ENCODE measurements at places on chromosomes 2 and 18.

DNA sequence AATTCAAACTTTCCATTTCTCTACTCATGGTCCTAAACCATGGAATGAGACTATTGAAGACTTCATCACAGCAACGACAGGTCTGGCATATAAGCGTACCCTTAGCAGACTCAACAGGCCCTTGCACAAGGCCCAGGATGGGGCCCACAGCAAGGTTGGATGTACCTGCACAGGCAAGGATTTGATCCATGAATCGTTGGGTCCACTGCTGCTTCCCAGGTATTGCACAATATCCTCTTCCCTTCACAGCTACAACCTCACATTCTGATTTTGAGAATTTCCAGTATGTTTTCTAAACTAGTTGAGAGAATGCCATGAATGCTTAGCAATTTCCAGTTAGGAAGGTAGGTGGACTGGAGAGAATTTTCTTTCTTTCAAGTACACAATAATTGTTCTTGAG lies 515.8 kb downstream of the SUCLG1 start:
- no peak for DNase-seq

DNA sequence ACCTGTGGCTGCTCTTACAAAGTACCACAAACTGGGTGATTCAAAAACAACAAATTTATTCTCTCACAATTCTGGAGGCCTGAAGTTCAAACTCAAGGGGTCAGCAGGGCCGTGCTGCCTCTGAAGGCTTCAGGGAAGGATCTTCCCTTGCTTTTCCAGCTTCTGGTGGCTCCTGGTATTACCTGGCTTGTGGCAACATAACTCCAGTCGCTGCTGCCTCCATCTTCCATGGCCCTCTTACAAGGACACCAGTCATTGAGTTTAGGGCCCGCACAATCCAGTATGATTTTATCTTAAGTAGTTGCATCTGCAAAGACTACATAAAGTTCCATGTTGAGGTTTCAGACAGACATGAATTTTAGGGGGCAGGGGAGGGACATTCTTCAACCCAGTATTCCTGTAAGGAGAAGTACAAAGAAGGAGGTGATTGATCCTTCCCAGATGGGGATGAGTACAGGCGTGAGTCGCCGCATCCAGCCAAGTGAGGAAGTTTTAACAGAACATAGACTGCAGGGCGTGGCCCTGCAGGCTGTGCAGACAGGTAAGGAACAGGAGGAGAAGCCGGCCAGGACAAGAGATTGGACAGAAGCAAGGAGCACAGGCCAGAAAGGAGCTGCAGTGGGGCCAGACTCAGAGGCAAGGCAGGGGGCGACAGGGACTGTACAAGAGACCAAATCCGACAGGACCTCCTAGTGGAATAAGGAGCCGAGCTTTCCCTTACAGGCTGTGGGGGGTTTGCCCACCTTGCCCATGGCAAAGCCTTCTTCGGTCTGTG lies 44.4 kb upstream of the BZW1 start:
- DNase-seq: no peak

DNA sequence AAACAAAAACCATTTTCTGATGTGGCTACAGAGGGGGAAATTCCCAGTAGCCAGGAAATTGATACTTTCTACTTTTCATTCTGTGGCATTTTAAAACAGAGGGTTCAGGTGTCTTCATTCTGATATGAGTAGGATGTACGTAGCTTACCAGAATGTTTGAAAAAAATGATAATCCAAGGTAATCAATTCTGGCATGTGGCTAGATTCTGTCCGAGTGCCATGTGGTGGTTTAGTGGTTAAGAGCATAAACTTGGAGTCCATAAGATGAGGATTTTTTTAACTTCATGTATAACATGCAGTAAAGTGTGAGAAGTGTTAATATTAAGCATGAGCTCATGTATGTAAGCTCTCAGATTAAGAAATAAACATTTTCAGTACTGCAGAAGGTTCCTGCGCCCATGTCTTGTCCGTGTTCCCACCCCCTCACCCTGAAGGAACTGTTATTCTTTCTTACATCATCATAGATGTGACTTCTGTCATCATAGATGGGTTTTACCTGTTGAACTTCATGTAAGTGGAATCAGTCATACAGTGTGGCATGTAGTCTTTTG lies 4.5 kb downstream of the B3GNT2 start:
- DNase-seq: no peak

DNA sequence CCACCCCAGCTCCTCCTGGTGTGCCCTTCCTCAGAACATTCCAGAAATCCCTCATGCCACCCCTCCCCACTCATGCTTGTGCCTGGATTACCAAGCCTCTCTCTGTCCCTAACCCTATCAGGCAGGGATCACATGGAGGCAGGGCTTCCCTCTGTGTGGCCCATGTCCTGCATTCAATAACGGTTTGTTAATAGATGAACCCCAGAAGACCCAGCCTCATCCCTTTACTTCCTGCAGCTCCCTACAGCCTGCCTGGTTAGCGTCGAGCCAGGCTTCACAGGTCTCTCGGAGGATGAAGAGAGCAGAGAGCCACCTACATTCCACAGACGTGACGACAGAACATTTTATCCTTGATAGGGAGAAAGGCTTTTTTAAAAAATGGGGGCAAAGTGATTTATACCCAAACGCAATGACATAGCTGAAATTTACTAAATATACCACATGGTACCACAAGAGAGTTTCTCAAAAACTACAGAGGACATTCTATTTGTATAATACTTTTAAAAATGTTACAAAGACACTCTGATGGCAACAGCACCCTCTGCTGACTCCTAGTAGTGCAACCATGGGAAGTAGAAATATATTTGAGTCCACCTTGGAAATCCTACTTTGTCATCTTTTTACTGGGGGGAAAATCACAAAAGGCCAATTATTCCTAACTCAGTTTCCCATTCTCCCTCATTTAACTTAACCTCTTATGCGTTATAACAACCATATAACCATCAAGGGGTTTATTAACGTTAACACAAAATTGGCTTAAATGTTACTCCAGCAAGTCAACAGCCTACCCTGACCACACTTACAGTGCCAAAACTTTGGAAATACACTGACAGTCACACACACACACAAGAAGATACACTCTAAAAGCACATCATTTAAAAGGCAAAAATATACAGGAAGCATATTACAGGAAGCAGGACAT lies 30.7 kb downstream of the FBXO15 start:
- DNase-seq: peak; percentile 71

DNA sequence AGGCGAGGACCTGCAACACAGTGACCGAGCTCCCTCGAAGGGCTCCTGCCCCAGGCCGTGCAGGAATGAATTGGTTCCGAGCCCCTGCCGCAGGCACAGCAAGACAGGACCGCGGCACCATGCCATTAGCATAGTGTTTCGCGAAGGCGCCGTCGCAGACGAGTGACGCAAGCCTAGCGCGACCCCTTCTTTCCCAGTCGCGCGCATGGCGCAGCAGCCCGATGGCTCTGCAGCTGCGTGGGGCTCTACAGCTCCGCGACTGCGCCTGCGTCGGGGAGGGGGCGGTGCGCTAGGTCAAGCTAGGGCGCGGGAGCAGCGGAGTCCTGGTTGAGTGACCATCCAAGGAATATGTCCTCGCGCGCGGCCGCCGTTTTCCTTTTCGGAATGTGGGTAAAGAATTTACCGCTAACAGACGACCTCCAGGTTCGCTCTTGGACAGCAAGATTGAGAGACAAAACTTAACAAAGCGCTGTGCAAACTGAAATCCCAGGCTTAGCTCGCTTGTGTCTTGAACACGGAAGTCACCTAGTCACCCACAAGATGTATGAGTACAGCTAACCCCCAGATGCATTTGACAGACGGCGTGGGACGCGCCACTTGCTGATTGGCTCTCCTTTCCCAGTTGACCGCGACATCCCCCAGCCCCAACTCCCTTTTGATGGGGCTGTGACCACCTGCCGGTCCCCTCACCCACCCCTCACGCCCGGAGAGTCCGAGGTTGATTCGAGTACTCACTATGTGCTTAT lies at the start of gene TRMT61B:
TSS of gene TRMT61B (minus strand) at position 164 of the 746 bp plus-strand sequence. CDS start at position 132, 32 bp downstream.
- DNase-seq: peak; percentile 97

DNA sequence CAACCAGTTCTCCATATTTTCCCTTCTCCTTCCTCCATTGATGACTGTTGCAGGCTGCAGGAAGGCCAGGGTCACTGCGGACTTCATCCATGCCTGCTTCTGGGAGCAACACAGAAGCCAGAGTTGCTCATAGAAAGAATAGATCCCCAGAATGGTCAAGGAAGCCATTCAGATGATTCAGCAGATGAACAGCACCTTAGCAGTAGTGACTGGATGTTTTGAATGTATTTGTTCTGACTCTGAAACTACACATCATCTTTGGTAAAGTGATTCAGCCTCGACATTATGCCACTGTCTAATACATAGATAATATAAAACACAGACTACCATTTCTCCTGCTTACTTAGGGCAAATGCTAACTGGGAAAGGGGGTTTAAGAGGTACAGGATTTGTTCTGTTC lies 411.6 kb downstream of the RND3 start:
- DNase-seq: no peak

DNA sequence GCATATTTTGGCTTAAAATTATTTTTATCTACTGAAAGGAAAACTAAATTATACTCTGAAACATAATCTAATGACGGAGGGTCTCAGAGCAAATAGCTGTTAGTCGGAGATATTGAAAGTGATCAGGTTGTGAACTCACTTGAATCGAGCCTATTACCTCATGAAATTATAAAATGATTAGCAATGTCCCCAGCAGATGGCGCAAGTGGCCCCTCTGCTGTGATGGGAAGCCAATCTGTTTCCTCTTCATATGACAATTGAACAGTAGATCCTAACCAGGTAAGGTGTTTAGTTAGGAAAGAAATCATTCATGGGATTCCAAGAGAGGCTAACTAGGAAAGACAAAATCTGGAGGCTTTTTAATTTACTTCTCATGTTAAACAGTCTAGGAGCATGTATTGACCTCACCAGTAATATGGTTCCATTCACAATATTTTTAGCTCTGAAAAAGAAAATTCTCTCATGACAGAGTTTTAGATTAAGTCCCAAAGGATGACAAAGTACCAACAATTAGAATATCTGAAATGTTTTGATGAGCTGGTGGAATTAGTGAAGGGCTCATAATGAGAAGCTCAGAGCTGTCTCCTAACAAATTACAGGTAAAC lies 29.9 kb upstream of the MPPE1 start:
- peak; percentile 59 for DNase-seq

GRCh38 chr18:23226391-23226790 lies 91.1 kb downstream of the CABLES1 start:
- DNase-seq: no peak

- no peak for DNase-seq
These were observed 24.8 kb downstream of the FEZ2 start for GRCh38 chr2:36573165-36573564.

DNA sequence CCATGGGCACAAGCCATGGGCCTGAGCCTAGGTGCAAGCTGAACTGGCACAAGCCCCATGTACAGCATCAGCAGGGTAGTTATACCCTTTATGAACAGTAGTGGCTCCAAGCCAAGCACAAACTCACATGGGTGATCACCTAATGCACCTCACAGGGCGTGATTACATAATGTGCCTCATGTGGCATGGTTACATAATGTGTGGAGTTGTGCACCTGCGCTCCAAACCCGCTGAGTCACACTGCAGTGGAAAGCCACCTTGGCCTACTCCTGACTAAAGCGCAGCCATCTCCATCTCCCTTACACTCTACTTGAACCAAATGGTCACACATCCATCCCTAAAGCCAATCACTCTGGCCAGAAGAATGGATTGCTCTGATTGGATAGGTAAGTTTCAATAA lies 279.7 kb downstream of the MBD2 start:
- DNase-seq: no peak

DNA sequence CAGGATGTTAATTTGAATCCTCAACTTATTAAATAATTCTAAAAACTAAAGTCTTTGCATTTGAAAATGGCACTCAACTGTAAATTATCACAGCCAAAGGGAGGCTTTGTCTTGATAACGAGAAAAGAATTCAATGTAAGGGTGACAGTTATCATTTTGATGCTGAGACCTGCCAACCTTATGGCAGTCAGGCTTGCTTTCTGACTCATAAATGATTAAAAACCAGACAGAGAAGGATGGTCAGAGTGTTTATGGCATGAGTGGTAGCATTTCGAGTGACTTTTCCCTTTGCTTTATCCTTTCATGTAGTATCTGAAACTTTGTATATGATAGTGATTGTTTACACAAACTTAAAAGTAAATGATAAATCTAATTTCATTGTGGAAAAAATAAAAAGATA lies 53.9 kb upstream of the EPC2 start:
- DNase-seq: no peak

GRCh38 chr2:174438146-174438886 lies 42.8 kb downstream of the SCRN3 start:
- DNase-seq: no peak

GRCh38 chr2:99701503-99701902 lies 211.7 kb upstream of the REV1 start:
- no peak for DNase-seq

DNA sequence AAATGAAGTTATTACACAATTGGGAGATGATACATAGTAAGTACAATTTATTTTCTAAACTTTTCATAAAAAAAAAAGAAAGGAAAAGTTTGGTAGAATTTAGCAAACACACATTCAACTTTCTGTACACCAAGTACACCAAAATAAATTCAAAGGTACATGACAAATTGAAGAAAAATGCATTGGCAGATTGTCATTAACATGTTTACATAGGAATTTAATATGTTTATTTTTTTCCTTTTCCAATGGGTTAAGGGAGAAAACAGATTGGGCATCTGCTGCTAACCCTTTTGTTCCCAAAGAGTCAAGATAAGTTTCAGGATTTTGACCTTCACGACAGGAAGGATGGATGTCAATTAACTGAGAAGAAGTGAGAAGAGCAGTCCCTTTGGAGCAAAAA lies 620.4 kb downstream of the XIRP2 start:
- DNase-seq: no peak

DNA sequence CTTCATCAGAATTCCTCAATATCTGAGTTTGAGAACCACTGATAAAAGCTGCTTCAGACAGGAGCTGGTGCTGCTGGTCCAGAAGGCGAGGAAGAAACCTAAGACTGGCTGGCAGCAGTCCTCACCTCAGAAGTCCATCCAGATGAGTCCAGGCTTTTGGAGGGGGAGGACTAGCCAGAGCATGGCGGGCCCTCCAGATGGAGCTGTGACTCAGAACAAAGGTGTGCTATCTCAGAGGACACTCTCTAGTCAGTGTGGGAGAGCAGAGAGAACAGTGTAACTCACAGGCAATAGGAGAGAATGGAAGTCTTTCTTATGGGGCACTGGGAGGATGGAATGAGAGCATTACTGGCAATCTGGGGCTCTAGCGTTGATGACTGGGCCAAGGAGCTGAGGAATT lies 191.4 kb downstream of the NYAP2 start:
- DNase-seq: no peak

DNA sequence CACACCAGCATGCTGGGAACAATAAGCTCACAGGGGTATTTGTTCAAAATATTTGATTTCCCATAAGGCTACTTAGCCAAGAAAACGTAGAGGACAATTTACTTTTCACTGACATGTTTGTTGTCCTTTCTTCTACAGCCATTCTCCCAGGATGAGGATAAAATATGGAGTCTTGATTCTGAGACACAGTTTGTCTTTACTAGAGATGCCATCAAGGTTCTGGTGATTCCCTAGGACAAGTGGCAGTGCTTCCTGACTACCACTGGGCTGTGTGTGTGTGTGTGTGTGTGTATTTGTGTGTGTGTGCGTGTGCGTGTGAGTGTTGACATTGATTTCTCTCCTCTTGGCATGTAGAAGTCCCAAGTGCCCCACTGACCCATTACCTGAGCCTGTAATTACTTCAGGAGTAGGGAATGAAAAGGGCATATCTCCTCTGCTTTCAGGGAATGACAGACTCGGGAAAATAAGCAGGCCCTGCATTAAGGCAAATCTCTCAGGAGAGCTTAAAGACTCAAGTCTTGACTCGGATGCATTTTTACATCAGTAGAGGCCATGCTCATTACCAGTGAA lies 761.6 kb downstream of the DCC start:
- no peak for DNase-seq

- DNase-seq: no peak
These were observed 37.5 kb downstream of the FASTKD2 start for GRCh38 chr2:206802654-206803514.

Measured in large intestine (tissue), 12 donors.